ENCODE measurements at places on chromosomes 12 and 14.
A peak's percentile ranks its signal among the peaks of the same experiment; 100 is the strongest.

DNA sequence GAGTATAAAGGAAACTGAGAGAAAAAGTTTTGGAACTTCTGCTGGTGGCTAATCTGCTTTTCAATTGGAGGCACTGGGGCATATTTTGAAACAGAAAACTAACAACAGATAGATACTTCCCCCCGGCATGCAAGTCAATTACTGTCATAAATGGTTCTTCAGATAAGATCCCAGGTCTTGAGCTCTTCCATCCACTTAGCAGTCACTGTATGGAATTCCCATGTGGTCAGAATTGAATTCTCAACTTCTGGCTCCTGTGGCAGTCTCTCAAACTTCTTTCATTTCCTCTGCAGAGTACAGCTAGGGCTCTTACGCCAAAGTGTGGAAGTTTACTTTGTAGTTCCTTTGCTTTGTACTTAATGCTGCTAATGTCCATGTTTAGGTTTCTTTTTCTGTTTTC lies 452.2 kb downstream of the IPO8 start:
- DNase-seq = no peak

- no peak for DNase-seq
Measured at GRCh38 chr12:43973385-43973784, 137.5 kb downstream of the TMEM117 start.

DNA sequence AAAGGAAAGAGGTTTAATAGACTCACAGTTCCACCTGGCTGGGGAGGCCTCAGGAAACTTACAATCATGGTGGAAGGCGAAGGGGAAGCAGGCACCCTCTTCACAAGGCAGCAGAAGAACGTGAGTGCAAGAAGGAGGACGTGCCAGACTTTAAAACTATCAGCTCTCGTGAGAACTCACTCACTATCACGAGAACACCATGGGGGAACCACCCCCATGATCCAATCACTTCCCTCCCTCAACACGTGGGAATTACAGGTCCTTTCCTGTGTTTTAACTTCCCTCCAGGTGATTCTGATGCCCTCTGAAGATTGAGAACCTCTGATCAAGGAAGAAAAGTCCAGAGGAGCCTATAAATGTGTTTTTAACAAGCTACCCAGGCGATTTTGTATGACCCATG lies 358.7 kb downstream of the MED13L start:
- no peak for DNase-seq

DNA sequence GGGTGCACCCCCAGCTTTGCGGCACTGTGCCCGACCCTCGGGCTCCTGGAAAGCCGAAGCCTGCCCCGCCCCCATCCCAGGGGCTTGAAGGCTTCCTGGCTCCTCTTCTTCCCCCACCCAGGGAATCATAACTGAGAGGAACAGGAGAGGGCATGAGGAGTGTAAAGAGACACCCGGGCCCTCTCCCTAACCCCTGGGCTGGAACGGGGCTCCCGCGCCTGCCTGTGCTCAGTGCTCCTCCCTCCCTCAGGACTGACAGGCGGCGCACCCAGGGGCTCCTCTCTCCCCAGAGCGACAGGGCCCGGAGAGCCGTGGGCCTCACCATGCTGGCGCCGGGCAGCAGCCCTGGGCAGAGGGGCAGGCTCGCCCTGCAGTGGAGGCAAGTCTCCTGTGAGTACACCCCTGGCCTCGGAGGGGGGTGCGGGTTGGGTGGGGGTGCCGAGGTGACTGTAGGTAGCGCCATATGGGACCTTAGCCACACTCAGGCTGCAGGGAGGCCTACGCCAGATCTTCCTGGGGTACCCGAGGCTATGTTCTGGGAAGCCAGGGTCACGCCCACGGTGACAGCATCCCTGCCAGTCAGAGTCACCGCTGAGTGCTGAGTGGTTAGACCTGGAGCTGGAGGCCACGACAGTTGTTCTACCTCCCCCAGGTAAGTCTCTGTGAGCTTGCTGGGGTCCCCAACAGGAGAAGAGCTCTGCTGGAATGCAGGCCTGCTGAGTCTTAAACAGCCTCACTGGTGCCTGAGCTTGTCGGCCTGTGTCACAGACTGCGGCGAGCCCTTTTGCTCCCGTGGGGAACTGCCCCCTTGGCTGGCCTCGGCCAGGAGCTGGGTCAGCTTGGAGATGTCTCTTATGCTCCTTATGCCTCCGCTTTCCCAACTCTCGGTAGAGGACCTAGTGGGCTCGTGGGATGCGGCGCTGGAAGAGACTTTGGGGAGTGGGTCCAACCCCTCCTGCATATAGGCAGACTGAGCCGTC lies 7.8 kb downstream of the LRTM2 start:
- DNase-seq = no peak

DNA sequence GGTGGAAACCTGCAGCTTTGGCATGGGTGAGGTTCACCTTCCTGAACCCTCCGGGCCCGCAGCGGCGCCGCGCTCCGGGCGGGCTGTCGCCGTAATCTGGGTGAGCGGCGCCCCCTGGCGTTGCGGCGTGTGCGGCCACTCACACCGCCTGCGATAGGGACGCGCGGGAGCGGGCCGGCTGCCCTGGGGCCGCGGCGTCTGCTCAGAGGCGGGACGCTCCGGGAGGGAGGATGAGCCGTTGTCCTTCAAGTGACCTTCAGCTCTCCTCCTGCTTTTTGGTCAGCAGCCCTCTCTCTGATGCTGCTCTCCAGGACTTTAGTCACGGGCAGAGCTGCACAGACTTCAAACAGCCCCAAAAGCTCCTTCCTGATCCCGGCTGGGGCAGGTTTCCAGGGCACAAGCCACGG lies 211.7 kb upstream of the FKBP4 start:
- DNase-seq = peak; percentile 9

GRCh38 chr14:96470331-96470730 lies 31.9 kb upstream of the PAPOLA start:
- no peak for DNase-seq

DNA sequence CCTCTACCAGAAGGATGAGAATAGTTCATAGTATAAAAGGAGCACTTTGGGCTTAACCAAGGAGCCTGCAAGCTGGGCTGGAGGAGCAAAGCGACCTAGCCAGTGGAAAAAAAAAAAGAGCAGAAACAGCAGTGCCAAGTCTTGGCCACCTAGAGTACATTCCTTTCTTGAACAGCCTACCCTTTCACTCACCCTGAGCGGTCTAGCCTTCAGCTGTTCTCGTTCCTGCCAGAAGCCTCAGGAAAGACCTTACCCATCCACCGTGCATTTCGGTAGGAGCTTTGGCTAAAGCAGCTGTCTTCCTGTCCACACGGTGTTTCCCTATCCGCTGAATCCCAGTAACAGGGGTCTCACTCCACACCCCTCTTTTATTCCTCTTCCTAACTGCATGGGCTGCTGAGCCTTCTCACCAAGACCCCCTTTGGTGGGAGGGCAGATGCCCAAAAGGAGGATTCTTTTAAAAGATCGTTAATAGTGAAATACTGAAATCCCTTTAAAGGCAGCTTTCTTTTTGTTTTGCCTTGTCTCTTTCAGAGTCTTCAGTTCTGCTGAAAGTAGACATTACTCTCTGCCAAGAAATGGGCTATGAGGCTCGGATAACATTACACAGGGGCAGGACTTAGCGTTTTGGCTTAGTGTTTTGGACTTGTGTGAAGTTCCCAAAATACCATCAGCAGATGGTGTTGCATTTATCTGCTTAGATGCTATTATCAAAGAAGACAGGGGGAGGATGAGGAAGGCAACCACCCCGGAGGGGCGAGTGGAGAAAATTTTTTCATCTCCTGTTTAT lies 88.5 kb upstream of the METAP2 start:
- no peak for DNase-seq

DNA sequence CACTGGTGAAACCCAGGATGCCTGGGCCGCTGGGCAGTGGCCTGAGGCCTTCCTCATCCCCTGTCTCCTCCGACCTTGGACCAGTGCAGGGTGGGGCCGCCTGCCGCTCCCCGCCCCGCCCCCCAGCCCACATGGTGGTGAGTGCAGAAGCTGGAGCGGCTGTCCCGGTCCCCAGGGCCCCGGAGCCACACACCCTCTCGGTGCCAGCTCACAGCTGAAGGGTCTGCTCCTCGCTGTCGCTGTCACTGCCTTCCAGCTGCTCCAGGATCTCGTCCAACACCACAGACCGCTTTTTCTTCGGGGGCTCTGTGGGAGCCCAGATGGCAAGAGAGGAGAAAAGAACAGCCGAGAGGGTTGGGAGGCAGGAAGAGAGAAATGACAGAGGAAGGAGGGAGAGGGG lies 143.1 kb downstream of the RBM19 start:
- DNase-seq = no peak

- DNase-seq = no peak
Measured at GRCh38 chr12:107152315-107152714, 59.0 kb upstream of the CRY1 start.

- DNase-seq = no peak
Measured at GRCh38 chr12:101480849-101481248, 5.7 kb downstream of the SPIC start.

DNA sequence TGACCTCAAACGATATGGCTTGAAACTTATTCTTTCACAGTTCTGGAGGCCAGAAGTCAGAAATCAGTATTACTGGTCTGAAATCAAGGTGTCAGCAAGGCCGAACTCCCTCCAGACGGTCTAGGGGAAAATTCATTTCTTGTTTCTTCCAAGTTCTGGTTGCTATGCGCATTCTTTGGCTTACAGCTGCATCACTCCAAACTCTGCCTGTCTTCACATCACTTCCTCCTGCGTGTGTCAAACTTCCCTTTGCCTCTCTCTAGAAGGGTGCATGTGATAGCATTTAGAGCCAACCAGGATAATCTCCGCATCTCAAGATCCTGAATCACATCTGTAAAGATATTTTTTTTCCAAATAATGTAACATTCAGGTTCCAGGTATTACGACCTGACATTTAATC lies 62.8 kb downstream of the DENND5B start:
- DNase-seq = no peak

DNA sequence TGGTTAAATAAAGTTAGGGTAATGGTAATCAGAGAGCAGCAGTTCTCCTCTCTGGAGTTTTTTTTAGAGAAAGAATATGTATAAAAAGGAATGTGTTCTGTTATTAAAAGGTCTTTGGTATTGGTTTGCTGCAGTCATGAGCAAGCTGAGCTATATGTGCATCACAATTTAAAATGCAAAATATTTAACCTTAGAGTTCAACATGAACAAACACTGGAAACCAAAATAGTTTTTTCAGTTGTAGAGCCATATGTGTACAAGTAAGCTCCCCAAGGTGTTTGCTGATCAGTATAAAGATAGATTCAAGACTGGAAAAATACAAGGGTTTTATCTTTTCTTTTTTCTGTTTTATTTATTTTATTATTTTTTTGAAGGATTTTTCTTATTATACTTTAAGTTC lies 245.0 kb downstream of the NUBPL start:
- DNase-seq = no peak

- no peak for DNase-seq
Measured at GRCh38 chr14:22178333-22178839, 410.6 kb downstream of the DAD1 start.

- DNase-seq = no peak
Measured at GRCh38 chr12:111927346-111927745, 85.3 kb downstream of the MAPKAPK5 start.

- DNase-seq = no peak
Measured at GRCh38 chr12:130546494-130546893, 169.6 kb downstream of the RIMBP2 start.

GRCh38 chr12:107373238-107373809 lies 280.0 kb upstream of the CRY1 start:
- DNase-seq = no peak

DNA sequence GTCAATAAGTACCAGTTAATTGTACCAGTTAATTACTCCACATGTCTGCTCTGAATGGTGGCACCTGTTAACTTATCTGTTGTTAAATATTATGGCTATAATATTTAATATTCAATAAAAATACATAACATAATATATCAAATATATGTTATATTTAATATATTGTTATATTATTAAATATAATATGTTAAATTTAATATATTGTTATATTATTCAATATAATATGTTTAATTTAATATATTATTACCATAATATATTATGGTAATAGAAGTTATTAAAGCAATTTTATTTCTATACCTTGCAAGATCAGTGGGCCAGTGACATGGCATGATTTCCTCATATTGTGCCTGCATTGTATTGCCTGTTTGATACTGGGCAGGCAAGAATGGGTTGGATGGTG lies 98.4 kb downstream of the TBC1D30 start:
- no peak for DNase-seq

- DNase-seq = no peak
Measured at GRCh38 chr12:6424008-6424347, 20.8 kb upstream of the CD27 start.

DNA sequence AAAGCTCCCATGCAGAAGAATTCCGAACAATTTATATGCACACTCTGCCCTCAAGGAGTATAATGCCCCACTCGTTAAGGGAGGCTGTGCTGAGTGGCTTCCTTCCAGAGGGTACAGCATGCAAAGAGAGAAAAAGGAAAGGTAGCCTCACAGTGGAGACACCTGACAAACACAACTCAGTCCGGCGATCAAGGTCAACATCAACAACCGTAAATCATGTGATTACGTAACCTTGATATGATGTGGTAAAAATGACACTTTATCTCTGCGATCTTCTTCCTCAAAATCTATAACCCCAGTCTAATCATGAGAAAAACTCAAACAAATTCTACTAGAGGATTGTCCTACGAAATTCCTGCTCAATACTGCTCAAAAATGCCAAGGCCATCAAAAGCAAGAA lies 400.5 kb upstream of the CCDC196 start:
- DNase-seq = no peak

DNA sequence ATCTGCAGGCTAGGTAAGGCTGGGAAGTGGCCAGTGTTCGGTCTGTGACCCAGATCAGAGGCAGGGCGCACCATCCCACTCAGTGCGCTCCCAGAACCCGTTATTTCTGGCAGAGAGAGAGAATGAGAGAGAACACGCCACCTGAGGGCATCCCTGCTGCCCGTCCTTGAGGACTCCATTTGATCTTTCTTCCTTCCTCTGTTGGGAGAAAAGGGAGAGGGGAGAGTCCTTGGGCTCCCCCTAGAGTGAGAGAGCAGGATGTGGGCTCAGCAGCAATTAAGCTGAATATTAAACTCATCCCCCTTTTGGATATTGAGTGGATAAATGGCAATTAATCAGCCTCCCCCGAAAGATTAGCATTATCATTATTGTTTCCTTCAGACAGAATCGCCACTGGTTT lies 70.6 kb downstream of the IFT43 start:
- no peak for DNase-seq

GRCh38 chr12:75528272-75528671 lies 16.9 kb upstream of the KRR1 start:
- DNase-seq = no peak

DNA sequence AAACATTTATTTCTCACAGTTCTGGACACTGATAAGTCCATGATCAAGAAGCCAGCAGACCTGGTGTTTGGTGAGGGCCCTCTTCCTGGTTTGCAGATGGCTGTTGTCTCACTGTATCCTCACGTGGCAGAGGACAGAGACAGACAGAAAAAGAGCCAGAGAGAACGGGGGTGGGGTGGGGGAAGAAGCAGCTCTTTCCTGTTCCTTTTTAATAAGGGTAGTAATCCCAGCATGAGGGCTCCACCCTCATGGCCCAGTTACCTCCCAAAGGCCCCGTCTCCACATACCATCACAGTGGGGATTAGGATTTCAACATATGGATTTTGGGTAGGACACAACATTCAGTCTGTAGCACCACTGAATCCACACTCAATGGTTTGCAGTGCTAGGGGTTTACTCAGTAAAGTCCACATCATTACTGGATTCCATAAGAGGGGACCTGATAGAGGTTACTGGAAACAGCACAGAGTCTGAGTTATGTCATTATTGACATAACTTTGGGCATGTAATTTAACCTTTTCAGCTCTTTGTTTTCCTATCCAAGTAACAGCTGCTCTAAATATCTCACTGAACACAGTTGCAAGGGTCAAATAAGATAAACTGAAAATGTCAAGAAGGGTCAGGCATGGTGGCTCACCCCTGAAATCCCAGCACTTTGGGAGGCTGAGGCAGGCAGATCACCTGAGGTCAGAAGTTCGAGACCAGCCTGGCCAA lies 53.2 kb downstream of the RPAP3 start:
- DNase-seq = no peak

GRCh38 chr14:68788996-68789820 lies 3.7 kb downstream of the ZFP36L1 start:
- no peak for DNase-seq

Data from DMS79 treated with DMSO at 0.1 percent for 48 hours (cell line).